ENCODE measurements at places on chromosomes 2 and 18.

GRCh38 chr2:71892423-71892730 lies 255.3 kb downstream of the CYP26B1 start:
- no peak for DNase-seq

DNA sequence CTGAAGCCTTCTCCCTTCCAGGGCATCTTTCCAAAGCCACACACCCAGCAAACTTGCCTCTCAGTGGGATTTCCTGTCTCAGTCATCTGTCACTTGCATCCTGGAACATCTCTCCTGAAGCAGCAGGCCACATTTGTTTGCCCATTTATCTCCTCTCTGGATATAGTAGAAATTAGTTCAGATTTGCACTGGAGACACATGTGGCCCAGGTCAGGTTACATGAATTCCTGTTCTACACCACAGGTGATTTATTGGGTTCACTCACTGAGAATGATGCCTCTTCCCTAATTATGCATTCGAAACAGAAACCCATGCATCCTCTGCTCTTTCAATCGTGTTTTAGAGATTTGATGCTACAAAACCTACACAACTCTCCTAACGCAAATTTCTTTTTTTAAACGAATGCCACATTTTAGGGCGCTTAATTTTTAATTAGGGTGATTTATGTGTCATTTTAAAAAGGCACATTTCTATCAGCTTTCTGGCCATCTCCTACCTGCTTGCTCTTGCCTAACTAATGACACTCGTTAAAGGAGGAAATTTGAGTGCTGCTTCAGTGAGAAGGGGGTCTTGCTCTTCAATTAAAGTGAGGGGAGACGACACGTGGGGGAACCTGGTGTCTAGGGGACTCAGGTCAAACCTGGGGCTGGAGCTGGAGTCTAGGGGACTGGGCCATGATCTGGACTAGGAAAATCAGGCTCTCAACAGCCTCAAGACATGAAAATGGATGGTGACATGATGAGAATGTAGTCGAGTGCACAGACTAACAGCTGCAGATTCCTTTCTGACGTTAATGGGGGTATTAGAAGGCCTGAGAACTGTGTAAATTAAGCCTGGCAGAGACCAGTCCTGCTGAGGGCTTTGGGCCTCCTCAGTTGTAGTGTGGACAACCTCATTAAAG lies 221.4 kb downstream of the CLIP4 start:
- no peak for DNase-seq

GRCh38 chr2:231640641-231641111 lies 48.0 kb downstream of the TEX44 start:
- no peak for DNase-seq

DNA sequence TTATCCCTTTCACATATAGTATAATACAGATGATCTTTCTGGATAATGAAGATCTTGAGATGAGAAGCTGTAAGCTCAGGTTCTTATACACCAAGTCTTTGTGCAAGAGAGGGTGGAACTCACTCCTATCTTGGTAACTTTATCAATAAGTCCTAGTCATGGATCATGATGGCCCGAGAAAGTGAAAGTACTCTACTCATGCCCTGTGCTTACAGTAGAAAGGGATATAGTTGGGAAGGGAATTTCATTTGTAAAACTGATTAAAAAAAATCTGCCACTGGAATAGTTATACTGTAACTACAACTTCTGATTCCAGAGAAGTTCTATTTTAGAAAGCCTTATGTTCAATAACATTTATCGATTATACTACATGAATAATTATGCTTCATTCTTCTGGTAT lies 51.8 kb downstream of the MYO3B start:
- no peak for DNase-seq

DNA sequence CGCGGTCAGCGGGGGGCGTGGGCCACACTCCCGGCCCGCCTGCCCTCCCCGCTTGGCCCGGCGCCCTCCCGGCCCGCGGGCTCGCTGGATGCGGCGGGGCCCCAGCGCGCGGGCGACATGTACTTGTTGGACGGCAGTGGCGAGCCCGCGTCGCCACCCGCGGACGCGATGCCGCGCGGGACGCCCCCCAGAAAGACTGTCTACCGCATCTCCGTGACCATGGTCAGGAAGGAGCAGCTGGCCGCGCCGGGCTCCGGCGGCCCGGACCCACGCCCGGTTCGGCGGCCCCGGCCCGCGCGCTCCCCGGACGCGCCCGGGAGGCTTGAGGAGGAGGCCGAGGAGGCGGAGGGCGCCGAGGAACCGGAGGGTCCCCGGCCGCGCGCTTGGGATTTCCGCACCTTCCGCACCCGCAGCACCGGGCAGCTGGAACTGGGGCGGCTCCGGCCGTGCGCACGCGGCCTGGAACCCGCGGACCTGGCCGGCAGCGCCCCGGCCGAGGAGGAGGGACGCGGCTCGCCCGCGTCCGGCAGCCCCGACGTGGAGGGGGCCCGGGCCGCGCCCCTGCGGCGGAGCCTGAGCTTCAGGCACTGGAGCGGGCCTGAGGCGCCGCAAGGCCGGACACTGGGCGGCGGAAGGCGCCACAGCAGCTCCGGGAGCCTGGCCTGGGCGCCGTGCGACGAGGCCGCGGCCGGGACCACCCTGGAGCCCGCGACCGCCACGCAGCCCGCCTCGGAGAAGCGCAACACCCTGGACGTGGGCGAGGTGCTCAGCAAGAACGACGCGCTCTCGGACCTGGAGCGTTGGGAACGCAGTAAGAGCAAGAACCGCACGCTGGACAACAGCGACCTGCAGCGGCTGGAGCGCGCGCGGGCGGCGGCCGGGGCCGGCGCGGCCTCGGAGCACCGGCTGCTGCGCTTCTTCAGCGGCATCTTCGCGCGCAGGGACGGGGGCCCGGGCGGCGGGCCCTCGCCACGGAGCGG lies 176.4 kb downstream of the AGAP1 start:
- peak; percentile 71 for DNase-seq

DNA sequence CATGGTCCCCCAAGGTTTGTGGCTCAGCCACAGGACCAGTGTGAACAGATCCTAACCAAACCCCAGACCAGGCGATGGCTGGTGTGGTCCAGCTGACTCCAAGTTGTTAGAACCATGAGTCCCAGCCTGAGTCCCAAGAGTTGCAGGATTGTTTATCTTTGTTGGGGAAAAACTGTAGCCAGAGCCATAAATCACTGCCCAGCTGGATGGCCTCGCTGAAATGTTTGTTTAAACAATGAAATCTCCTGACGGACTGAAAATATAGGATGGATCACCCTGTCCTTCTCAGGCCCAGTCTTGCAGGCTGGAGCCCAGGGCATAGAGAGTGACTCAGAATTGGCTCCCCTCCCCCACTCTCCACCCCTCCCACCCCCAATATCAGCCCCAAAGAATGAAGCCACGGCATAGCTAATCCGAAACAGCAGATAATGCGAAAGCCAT lies 36.4 kb downstream of the PKDCC start:
- DNase-seq, result peak; percentile 95

GRCh38 chr2:9256147-9256546 lies 49.5 kb downstream of the ASAP2 start:
- no peak for DNase-seq

- no peak for DNase-seq
Measured at GRCh38 chr2:132884705-132885104, 214.7 kb upstream of the LYPD1 start.

GRCh38 chr2:207871911-207872310 lies 102.2 kb upstream of the FZD5 start:
- DNase-seq, result no peak

DNA sequence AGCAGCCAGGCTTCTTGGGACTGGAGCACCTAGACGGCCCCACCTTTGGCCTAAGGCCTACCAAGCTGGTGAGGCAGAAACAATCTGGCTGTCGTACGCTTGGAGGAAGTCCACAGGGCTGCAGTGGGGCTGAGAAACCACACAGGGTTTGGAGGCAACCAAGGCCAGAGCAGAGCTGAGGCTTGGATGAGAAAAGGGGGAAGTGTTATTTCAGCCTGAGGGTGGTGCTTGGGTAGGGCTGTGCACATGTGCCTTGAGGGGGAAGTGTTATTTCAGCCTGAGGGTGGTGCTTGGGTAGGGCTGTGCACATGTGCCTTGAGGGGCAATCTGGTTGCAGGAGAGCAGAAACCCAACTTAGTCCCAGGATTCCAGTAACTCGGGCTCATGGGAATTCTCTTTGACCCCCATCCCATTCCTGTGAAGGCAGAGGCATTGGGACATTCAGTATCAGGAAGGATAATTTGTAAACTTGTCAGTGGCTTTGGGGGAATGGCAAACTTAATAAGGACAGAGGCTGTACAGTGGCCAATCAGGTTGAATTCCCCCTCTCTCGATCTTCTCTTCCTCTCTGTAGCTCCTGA lies 971 bp upstream of the FBXO41 start:
- DNase-seq, result no peak

DNA sequence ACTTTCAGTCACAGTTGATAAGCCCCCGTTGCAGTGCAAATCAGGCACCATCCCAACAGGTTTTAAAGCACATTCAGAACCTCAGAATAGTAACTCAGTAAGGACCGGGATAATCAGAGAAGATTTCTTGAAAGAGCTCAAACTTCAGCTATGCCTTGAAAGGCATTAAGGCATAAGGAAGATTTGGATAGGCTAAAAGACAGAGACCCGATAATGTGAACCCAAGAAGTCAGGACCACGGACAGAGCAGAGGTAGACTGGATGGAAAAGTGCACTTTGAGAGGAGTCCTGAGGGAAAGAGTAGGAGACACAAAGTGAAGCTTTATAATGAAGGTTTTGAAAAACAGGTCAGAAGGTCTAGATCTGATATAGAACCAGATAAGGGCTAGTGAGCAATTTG lies 36.9 kb upstream of the KLF7 start:
- DNase-seq, result peak; percentile 65

GRCh38 chr2:28594332-28595108 lies 98.7 kb downstream of the PLB1 start:
- DNase-seq, result peak; percentile 76

- DNase-seq, result peak; percentile 64
Measured at GRCh38 chr2:19488009-19488691, 129.7 kb upstream of the OSR1 start.

GRCh38 chr2:73937103-73937885 lies 10.6 kb downstream of the DGUOK start:
- peak; percentile 16 for DNase-seq

DNA sequence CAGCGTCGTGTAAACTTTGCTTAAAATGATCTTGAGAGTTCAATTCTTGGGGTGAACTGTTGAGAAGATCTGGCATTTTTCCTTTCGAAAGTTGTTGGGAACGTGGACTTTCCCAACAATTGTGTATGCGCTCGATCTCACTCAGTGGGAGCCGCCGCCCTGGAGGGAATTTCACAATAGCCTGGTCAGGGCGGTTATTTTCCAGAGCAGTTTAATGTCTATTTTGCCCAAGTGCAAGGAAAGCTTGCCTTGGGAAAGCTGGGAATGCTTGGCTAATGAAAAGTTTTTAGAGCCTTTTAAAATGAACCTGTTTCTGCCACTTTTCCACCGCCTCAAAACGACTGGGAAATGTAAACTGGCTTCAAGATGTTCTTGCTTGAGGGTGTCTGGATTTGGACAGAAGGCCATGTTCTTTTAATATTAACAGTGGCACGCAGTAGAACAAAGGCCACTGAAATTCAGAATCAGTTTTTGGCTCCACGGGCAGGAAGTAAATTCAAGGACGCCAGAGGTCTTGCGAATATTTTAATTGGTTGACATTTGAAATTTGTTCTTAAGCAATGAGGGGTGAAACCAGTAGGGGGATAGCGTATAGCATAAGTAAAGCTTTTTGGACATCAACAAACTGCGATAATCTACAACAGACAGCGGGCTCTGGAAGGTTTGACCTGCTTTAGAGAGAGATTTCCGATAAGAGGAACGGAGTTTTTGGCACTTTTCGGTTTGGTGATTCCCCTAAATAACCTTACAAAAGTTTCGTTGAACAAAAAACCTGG lies 1.2 kb downstream of the CFLAR start:
- peak; percentile 84 for DNase-seq

- DNase-seq, result no peak
Measured at GRCh38 chr2:241082341-241083090, 19.6 kb downstream of the MTERF4 start.

DNA sequence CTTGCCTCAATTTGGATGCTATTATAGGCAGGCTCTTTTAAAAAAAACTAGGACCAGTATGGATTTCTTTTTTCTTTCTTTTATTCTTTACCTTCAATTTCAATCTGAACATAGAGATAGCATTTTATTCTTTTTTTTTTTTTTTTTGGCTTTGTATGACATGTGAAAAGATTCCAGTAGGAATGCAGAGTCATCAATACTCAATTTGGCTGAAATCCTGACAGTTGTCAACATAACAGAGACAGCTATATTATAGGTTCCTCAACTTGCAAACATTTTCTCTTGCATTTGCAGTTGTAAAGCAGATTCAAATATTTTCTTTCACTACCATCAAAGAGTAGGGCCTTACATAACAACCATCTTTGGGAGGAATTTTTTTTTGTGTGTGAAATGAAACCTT lies 334.4 kb downstream of the LRP1B start:
- no peak for DNase-seq

GRCh38 chr2:12091201-12091806 lies 344.9 kb downstream of the LPIN1 start:
- peak; percentile 43 for DNase-seq

DNA sequence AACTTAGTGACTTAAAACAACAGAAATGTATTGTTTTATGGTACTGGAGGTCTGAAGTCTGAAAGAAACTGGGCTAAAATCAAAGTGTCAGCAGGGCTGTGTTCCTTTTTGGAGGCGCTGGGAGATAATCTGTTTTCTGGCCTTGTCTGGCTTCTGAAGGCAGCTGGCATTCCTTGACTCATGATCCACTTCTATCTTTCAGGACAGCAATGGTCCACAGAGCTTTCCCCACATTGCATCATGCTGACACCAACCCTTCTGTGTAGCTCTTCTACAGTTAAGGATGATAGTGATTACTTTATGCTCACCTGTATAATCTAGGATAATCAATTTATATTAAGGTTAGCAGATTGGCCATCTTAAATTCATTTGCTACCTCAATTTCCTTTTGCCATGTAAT lies 392.1 kb downstream of the TDRD15 start:
- DNase-seq, result peak; percentile 25

DNA sequence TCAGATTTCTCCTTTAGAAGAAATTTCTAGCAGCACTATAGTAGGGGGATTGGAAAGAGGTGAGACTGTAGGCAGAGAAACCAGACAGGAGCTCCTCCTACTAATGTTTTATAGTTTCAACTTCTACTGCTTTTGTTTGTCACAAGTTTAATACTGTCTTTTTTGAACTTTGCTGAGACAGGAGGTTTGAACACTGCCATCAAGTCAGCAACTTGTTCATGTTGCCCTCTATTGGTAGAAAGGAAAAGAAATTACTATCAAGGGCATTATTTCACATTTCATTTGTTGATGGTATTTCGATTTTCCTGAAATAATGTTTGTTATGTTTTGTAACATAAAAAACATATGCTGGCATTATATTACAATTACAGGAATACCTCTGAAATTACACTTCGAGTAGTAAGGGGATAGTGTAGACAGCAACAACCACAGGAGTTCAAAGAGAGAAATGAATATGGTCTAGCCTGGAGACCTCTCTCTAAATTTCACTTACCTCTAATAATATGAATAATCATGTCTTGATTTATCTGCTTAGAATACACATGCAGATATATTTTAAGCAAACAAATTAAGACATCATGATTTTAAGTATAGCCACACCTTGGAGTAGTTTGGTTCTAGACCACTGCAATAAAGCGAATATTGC lies 12.4 kb upstream of the CCDC88A start:
- peak; percentile 45 for DNase-seq
